ENCODE measurements at places on chromosomes 1 and 21.

- DNase-seq = no peak
These were observed 350.0 kb downstream of the USP25 start for GRCh38 chr21:16079830-16080229.

DNA sequence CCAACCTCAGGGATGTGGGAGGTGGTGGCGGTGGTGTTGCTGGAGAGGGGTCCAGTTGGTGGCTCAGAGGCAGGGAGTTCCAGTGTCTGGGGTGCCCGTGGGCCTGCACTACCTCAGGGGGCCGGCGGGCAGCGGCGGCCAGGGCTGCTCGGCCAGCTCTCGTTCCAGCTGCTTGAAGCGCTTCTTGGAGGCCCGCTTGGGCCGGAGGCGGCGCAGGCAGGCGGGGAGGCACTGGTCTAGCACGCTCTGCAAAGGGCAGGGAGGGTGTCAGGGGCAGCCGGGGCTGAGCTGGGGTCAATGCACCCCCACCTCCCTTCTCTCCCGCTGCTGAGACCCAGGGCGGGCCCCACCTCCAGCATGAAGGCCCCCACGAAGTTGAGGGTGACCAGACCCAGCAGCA, 5.7 kb upstream of the MFAP2 start:
- no peak for DNase-seq

- DNase-seq = no peak
These were observed 689.5 kb upstream of the NCAM2 start for GRCh38 chr21:20308586-20309315.

DNA sequence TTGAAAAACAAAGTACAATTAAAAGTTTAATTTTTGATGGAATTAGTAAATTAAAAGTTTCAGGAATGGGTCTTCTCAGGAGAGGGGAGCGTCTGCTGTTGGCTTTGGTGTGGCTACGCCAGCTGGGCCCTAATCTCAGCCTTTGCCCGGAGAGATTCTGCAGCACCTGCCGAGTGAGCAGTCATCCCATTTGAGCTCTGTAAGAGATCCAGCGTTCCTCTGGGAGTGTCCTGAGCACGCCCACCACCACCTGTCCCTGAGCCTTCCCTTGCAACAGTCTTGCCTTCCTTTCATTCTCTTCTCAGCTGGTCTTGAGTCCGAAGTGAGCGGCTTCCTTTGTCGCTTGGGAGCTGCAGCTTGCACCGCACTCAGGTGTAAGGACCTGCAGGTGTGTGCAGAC, 263.1 kb downstream of the CAMTA1 start:
- no peak for DNase-seq

GRCh38 chr21:42356046-42356445, 5.3 kb upstream of the TFF2 start:
- no peak for DNase-seq

DNA sequence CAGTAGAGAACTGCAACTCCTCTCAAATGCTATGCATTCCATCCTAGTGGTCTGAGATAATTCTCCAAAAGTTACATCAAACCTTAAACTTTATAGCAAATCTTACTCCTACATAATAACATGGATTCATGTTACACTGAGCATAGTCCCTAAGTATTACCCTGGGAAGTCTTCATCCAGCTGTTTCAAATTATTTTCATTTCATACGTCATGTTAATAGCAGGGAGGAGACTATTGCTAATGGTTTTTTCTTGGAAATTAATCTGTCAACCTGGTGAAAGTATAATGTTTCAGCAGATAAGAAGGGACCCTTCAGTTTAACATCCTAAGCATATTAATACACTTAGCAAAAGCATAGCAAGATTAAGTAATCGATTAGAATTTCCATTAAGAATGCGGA, 318.1 kb downstream of the USP25 start:
- no peak for DNase-seq

- no peak for DNase-seq
These were observed 543.6 kb upstream of the B3GALT2 start for GRCh38 chr1:193730017-193730416.

DNA sequence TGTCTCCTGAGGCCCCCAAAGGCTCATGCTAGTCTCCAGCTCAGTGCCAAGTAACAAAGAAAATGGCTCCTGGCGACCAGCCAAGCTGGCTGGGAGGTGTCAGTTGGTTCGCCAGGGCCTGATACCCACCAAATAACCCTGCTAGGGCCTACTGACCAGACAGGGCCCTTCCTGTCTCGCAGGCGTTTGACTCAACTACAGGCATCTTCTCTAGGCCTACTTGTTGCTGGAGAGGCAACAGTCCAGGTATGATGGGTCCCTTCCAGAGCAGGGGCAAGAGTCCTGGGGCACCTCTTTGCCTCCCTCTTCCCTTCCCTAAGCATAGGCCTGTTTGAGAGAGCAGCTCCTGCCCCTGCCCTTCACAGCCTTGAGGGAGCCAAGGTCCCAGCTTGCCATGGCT, 147.9 kb upstream of the VANGL1 start:
- no peak for DNase-seq

DNA sequence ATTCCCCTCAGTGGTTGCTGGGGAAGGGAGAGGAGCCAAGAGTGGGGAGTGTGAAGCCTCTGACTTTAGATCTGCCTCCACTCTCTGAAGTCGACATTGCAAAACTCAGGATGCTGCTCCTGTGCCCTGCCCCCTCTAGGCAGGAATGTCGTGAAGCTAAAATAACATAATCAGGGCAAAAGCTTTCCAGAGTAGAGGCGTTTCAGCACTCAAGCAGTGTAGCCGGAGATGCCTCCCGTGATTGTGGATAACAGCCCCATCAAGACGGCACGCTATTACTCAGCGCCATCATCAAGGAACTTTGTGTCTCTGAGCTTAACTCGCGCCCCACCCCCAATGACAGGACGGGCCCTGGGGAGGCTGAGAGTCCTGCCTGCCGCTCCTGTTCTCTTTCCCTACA, 60.0 kb downstream of the FBXO2 start:
- DNase-seq = no peak

- DNase-seq = no peak
These were observed 105.5 kb downstream of the HLCS start for GRCh38 chr21:36860736-36861594.

GRCh38 chr1:19096036-19096833, 113.8 kb downstream of the UBR4 start:
- DNase-seq = no peak

- DNase-seq = no peak
These were observed 76.7 kb downstream of the PRDM16 start for GRCh38 chr1:3145532-3146325.
